Activated T-helper 1 cell treated with Interleukin-2 at 50 U/mL for 16 hours (primary cell): ENCODE measurements at places on chromosomes 3 and 15.

GRCh38 chr15:44668921-44669320 lies 5.5 kb upstream of the SPG11 start:
- no peak for DNase-seq

GRCh38 chr3:103388214-103388613 lies 953.4 kb downstream of the ZPLD1 start:
- no peak for DNase-seq

DNA sequence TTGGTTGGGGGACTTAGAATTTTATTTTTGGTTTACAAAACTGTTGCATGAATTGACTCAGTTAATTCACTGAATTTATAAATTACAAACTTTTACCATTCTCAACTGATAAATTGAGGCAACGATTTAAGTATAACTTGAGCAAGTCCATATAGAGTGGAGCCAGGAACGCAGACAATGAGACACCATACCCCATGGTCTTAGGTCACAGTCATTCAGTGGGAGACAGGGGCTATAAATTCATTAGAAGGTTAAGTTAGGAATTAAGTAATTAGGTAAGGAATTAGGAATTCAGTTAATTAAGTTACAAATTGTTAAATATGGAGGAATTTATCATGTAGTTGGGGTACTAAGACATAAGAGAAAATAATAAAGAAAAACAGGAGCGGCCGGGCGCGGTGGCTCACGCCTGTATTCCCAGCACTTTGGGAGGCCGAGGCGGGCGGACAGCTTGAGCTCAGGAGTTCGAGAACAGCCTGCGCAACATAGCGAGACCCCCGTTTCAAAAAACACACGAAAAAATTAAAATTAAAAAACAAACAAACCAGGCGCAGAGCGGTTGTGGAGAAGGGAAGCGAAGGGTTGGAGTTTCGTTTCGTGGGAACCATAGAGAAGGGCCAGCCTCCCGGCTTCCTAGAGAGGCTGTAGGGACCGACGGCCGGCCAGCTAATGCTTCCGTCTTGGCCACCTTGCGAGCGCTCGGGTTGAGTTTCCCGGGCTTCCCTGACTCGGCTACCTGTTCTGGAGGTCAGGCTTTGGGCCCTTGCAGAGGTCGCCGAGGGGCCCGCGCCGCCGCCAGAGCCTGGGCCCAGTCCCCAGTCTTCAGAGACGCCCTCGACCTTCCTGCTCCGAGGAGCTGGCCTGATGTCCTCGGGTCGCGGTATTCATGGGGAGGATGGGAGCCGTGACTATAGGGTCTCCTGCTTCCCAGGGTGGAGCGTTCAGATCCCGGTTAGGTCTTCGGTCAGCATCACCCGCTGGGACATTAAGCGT lies at the start of gene ZNF619:
Gene ZNF619 (plus strand): TSS at position 645 of the 993 bp plus-strand sequence. CDS start 858 bp downstream, outside the sequence.
- DNase-seq, result peak; percentile 23

DNA sequence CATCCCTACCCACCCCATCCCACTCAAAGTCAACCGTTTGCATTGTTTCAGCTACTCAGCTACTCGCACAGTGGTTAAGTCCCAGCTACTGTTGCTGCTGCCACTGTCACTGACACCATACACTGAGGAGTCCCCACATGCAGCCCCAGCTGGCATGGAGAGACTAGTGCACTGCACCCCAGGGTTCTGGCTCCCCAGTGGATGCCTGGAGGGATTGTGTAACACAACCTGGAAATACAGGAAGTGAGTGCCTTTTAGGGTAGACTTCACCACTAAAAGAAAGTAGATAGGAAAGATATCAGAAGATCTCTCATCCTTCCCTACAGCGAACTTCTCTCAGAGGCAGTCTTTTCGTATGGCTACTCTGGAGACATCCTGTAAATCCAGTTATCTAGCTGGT lies 169.2 kb upstream of the STRIT1 start:
- DNase-seq, result no peak

GRCh38 chr3:127089486-127090145 lies 103.3 kb upstream of the PRR23E start:
- no peak for DNase-seq

DNA sequence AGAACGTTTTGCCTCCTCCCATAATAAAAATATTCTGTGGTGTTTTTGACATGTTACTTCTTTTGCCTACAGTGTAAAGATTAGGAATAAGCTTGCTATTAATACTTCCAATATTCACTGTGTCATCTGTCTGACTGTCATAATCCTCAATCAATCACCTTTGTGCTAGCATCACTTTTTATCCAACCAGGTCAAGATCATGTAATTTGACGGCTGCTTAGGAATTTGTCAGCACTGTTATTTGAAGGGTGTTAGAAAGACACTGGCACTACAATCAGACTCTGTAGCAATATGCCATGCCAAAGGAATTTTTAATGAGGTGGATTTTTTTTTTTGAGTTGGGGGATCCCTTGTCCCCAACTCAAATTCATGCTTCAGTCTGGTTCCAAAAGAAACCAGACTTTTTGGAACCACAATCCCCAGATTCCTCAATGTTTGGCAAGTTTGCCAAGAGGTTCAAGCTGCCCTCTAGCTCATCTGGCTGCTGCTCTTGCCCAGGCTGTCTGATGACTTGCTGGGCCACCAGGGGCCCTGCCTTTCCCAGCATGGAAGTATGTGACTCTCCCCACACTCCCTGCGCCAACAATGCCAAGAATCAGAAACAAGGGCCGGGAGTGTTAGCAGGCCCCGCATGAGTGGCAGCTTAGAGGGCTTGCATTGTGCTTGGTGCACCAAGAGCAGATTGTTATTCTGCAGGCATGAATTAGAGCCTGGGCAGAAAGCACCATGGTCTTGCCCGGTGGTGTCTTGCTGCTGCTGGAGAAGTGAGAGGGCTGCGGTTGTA lies 58.6 kb upstream of the TSC22D2 start:
- no peak for DNase-seq

DNA sequence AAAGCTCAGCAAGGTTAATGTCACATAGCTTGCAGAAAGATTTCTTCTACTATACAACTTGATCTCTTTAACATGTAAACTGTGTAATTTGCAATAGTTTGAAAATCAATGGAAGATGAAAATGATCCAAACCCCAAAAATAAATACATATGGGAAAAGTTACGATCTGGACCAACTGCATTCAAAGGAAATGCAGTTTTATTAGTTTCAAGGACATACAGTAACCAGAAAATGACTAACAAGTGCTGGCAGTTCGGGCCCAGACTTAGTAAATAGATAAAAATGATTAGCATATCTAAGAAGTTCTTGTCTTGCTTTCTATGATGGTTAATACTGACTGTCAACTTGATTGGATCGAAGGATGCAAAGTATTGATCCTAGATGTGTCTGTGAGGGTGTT lies 37.3 kb upstream of the LEKR1 start:
- DNase-seq, result no peak

DNA sequence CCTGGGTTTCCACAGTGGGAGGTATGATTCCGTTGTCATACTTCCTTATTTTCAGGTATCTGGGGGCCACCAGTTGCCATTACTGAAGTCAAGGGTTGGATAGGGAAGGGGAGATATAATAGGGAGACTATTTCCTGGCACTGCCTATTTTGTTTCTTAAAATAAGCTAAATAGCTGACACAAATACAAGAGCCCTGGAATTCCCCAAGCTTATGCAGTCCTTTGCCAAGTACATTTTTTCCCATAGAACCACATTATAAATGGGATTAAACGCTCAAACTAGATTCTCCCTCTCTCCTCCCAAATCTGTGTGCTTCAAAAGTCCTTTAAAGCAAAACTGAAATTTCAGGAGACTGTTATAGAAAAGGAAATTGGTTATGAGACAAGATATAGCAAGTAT lies 68.7 kb downstream of the AP4E1 start:
- no peak for DNase-seq

GRCh38 chr3:119731560-119732343 lies 28.9 kb downstream of the CFAP91 start:
- no peak for DNase-seq

DNA sequence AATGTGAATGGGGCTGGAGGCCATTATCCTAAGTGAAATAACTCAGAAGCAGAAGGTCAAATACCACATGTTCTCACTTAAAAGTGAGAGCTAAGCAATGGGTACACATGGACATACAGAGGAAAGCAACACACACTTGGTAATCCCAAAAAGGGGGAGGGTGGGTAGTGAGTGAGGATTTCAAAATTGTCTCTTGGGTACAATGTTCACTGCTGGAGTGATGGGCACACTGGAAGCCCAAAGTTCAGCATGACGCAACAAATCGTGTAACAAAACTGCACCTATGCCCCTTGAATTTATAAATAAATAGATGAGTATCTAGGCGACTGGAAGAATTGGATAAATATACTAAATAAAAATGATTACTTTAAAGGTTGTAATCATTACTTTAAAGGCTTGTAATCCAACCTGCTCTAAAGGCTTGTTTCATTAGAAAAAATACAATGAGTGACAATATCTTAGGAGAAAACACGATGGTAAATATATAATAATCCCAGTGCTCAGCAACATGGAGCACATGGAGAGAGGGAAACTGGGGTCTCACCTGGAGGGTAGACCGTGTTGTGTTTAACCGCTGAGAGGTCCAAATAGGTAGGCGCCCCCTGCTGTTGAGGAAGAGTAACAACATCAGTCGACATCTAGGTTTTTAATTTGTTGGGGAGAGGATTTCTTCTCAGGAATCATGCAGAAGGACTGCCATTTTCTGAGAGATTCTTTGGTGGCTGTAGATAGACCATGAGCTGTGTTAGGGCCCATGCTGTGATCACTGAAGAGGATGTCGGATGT lies 78.5 kb upstream of the ROBO1 start:
- no peak for DNase-seq

DNA sequence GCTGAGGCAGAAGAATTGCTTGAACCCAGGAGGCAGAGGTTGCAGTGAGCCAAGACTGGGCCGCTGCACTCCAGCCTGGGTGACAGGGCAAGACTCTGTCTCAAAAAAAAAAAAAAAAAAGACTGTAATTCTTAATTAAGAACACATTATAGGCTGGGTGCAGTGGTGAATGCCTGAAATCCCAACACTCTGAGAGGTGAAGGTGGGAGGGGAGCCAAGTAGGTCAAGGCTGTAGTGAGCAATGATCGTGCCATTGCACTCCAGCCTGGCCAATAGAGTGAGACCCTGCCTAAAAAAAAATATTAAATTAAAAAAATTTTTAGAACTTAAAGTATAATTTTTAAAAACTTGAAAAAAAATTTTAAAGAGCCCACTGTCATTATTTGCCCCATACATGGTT lies 13.4 kb upstream of the ARPIN start:
- no peak for DNase-seq

DNA sequence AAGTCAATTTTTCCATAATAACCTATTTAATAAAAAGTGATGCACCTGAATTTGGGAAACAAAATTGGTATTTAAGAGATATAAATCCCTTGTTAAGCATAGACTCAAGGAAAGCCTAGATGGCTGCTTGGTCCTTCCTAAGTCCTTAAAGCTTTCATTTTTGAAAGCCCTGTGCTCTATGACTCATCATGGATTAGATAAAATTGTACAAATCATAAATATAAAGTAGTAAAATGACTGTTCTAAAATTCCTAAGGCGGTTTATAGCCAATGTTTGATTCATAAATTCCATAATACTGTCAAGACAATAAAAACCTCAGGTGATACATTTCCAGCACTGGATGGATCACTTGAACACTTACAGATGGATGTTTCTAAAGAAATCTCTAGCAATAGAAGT lies 730.8 kb upstream of the EPHA6 start:
- no peak for DNase-seq

DNA sequence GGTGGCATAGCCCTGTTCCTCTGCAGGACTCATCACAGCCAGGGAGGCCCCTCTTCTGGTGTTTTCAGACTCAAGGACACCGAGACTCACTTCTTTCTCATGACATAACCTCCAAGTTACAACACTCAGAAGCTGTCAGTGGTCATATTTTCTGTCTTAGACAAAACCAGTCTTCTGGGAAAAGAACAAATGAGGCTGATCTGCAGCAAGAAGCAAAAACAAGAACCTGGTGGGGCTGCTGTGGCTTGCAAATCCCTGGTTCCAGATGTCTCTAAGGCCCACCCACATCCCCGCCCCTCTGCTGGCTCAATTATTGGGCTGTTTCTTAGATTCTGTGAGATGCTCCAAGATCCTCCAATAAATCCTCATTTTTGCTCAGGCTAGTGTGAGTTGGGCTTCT lies 16.6 kb upstream of the LOXL1 start:
- no peak for DNase-seq

GRCh38 chr15:26807517-26808427 lies 34.9 kb upstream of the GABRB3 start:
- no peak for DNase-seq

DNA sequence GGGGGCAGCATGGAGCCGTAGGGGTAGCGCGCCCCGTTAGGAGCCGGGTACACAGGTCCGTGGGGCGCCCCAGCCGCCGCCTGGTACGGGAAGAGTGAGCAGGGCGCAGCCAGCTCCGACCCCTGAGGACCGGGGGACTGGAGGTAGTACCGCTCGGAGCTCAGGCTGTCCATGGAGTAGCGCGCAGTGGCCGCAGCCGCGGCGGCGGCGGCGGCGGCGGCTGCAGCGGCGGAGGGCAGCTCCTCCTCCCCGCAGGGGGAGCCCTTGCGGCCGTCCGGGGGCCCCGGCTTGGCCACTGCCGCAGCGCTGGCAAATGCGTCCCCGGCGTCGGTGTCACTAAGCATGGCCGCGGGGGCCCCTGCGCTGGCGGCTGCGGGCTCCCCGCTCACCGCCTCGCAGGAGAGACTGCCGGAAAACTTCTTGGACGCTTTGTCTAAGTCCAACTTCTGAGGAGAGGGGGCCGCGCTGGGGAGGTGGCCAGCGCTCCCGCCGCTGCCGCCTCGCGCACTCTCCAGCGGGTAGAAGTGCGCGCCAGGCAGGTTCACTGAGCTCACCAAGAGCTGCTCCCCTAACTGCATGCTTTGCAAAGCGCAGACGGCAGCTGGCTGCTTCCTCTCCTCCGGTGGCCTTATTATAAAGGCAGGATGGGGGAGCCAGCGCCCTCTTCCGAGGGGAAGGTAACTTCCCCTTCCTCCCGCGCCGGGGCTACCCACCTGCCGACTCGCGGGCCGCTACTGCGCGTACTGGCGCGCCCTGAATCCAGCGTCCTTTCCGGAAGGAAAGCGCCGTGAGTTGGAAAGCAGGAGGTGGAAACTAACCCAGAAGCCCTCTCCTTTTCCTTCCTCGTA lies at the start of gene EOMES:
Gene EOMES (minus strand): TSS at position 607 of the 848 bp plus-strand sequence. CDS start 29 bp downstream, at position 578.
- DNase-seq, result peak; percentile 48

GRCh38 chr15:56964182-56964581 lies 45.7 kb downstream of the TCF12 start:
- DNase-seq, result no peak
